ENCODE measurements at places on chromosomes 16 and 17.

DNA sequence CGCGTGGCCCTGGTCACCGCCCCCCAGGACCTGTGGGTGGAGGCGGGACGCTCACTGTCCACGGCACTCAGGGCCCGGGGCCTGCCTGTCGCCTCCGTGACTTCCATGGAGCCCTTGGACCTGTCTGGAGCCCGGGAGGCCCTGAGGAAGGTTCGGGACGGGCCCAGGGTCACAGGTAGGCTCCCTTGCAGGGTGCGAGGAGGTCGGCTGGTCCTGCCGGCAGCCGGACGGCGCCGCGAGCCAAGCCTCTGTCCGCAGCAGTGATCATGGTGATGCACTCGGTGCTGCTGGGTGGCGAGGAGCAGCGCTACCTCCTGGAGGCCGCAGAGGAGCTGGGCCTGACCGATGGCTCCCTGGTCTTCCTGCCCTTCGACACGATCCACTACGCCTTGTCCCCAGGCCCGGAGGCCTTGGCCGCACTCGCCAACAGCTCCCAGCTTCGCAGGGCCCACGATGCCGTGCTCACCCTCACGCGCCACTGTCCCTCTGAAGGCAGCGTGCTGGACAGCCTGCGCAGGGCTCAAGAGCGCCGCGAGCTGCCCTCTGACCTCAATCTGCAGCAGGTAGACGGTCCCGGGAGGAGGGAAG lies 1.3 kb downstream of the GUCY2D start:
- DNase-seq: no peak

DNA sequence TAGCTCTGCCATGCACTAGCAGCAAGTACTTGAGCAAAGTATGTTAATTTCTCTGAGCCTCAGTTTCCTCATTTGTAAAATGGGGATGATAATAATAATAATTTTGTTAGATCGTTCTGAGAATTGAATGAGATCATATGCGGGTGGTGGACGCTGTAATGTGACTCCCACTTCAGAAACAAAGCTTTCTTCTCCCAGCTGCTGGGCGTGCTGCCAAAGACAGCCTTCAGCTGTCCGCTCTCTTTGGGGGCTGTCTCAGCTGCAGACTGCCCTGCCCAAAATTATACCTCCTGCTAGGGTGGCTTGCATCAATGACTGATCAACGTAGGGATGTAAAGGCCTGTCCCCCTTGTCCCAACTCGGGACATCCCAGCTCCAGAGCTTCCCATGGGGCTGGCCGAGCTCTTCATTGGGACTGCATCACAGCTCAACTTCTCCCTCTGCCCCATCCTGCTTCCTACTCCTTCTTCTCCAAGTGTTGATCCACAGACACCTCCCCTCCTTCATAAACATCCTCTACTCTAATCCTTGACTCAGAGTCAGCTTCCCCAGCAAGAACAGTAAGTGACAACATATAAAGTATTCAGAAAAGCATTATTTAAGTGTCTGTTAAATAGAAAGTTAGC lies 30.7 kb upstream of the CDH5 start:
- DNase-seq: peak; percentile 72

GRCh38 chr17:71166311-71166710 lies 954.5 kb upstream of the SOX9 start:
- no peak for DNase-seq

GRCh38 chr17:68634345-68634876 lies 33.2 kb upstream of the FAM20A start:
- DNase-seq: no peak

DNA sequence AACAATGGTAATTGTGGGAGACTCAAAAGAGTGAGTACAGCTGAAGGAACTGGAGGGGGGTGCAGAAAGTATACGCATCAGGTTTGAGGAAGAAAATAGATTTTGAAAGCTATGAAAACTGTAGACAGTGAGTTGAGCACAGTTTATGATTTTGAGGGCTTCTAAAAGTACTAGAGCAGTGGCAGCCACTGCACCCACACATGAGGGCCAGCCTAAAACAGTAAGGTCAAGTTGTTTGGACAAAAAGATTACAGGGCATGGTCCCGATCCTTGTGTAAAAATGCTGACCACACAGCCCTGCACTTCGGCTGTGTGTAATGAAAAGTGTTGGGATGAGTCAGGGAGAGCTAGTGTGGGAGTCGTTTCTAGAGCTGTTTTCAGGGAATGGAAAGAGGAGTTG lies 2282.1 kb downstream of the TP53TG3F start:
- no peak for DNase-seq

- no peak for DNase-seq
Measured at GRCh38 chr16:77816293-77816692, 27.9 kb downstream of the VAT1L start.

DNA sequence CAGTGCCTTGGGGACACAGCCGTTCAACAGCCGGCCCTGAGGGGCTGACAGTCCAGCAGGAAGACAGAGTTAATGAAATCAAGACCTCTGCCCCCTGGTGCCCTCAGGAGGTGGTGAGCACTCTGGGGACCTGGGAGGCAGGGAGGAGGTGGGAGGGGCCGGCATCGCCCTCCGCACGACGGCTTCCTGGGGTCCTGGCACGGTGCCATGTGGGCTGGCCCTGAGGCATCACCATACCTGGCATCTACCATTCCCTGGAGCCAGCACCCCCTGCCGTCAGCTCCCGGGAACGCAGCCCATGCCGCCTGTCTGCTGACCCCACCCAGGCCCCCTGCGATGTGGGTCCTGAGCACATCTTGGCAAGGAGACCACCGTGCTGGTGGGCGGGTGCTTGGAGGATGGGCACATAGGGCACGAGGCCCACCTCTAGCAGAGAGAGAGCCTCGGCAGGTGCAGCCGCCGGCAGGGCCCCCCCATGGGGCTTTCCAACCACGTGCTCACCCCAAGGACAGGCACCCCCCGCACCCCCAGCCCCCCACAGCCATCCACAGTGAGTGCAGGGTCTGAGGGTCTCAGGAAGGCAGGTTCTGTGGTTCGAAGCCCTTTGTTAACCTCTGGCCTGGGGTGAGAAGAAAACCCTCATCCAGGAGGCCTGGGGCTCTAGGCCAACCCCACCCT lies 52.5 kb downstream of the ZFPM1 start:
- DNase-seq: no peak

- DNase-seq: no peak
Measured at GRCh38 chr16:31132303-31132979, 3.1 kb downstream of the PRSS8 start.

GRCh38 chr17:632560-632959 lies 82.1 kb downstream of the VPS53 start:
- no peak for DNase-seq

GRCh38 chr17:44272321-44272951 lies 4.5 kb upstream of the SLC4A1 start:
- DNase-seq: no peak

GRCh38 chr16:17213974-17214373 lies 256.8 kb downstream of the XYLT1 start:
- no peak for DNase-seq

DNA sequence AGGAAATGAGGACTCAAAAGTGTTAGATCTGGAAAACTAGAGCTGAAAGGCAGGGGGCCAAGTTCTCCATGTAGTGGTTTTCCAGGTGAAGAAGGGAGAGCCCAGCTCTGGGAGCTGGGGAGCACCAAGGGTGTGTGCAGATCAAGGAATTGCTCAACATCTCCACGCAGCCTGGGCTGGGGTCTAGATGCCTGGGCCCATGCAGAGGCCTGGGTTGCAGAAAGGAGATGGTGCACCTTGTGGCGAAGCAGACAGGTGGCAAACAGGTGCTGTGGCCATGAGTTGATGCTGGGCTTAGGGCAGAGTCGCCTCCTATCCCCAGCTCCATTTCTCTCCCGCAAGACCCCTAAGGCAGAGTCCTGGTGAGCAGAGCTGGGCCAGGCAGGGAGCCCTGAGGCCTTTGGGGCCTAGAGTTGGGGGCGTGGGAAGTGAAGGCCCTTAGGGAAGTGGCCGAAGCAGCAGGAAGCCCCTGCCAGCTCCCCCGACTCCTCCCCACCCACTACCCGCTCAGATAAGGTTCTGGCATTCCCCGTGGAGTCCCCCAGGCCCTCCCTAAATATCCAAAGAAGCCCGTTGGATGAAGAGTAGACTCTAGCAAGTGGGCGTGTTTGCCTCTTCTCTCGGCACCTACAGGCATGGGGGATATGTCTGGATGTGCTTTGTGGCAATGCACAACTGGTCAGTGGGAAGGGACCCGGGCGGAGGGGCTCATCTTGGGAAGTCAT lies 777 bp downstream of the FOXN1 start:
- no peak for DNase-seq

DNA sequence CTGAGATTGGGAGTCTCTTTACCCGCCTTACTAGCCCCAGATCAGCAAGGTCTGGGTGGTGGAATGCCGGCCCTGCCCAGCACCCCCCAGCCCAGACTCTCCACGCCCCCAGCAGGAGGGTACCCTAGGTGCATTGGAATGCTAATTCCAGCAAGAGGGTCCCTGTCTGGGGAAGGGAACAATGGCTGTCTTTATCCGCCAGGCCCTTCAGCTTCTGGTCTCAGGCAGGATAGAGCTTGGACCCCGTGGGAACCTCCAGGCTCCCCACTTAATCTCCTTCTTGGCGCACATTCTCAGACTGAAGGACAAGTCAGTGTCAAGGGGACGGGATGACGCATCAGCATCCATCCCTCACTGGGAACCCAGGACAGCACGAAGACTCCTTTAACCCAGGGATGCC lies 85.1 kb downstream of the LITAF start:
- no peak for DNase-seq

DNA sequence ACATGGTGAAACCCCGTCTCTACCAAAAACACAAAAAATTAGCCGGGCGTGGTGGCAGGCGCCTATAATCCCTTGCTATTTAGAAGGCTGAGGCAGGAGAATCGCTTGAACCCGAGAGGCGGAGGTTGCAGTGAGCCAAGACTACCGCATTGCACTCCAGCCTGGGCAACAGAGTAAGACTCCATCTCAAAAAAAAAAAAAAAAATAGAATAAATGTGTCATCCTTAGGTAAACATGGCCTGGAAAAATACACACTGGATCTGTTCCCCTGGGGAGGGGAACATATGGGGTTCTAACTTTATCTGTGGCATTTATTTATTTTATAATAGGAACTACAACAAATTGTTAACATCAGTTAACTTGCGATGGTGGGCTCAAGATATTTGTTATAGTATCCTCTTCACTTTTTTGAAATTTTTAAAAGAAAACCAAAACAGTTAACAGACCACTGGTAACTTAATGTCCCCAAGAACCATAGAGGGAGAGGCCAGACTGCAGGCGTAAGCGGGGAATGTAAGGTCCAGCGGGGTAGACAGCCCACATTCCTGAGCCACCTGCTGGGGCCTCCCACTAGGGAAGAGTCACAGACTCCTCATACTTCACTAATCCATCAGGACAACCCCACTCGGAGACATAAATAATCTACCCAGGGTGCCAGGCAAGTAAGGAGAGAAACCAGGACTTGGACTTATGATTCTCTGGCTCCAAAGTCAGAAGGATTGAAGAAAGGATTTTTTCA lies 12.5 kb upstream of the TXNDC11 start:
- peak; percentile 24 for DNase-seq

DNA sequence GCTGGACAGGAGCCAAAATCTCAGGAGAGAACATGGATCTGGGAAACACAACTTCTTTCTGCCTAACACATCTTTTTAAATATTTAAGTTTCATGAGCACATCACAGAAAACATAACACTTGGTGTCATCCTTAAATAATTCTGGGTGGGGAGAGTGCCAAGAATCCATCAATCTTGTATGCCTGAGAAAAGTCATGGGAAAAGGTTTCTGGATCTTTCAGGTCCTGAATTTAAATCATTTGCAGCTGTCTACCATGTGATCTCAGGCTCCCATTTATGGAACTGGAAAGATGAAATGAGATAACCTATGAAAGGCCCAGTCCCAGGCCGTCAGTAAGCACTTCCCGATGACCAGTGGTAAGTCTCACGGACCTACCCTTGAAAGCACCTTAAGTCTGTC lies 15.1 kb downstream of the CDH11 start:
- no peak for DNase-seq

- DNase-seq: no peak
Measured at GRCh38 chr16:7316281-7316888, 16.3 kb upstream of the RBFOX1 start.

DNA sequence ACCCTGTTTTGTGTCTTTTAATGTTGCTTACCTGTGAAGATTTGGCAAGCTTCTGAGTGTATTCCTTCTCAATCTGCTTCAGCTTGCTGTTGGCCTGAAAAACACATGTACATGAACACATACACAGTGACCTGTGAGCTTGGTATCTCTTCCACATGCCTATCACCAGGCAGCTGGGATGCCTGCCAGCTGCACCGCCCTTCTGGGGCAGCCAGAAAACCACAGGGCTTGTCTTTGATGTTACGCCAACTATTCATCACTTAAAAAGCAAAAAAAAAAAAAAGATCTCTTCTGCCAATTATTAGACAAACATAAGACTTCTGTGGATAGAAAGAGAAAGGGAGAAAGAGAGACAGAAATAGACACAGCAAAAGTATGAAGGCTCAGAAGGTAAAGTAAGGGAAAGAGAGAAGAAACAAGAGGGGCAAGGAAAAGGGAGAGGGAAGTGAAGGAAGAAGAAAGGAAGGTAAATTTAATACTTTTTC lies 189.2 kb upstream of the AXIN2 start:
- DNase-seq: peak; percentile 87

- no peak for DNase-seq
Measured at GRCh38 chr16:30046588-30046987, 15.5 kb upstream of the TLCD3B start.

DNA sequence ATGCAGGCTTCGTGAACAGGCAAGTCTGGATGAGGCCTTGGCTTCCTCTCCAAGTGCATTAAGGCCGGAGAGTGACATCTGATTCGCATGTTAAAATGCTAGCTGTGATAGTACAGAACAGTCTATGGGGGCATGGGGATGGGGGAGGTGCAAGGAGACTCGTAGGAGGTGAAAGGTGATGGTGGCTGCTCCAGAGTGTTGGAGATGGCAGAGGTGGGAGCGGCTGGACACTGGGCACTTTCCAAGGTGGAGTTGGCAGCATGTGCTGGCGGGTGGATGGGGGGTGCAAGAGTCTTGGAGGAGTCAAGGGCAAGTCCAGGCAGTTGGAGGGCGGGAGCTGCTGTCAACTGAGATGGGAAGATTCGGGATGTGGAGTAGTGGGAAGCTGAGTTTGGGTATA lies 350.9 kb upstream of the TNRC6C start:
- DNase-seq: no peak

- no peak for DNase-seq
Measured at GRCh38 chr17:15124264-15124595, 140.9 kb downstream of the PMP22 start.

Measured in smooth muscle cell of the brain vasculature (primary cell).